RPMI7951 (cell line): ENCODE measurements at places on chromosomes 6 and 20.

- DNase-seq = peak; percentile 41
Observed at GRCh38 chr6:71190809-71191208, 97.8 kb upstream of the OGFRL1 start.

GRCh38 chr6:51382847-51383246 lies 564.2 kb downstream of the TFAP2B start:
- no peak for DNase-seq

GRCh38 chr6:121940728-121941127 lies 458.7 kb upstream of the HSF2 start:
- no peak for DNase-seq

DNA sequence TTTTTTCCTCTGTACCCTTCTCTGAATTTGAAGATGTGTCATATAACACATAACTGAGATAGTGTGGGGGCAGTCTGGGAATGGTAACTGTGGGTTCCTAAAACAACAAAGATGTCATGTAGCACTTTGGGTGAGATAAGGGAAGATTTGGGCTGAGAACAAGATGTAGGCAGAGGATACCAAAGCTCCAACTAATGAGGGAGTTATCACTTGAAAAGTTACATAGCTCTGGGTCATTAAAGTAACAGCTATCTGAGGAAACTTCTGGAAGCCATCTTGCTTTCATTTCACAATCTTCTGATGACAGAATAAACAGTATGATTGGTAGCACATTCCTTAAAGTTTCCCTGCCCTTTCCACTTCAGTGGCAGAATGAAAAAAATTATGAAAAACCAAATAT lies 255.4 kb downstream of the TBX18 start:
- DNase-seq = no peak

DNA sequence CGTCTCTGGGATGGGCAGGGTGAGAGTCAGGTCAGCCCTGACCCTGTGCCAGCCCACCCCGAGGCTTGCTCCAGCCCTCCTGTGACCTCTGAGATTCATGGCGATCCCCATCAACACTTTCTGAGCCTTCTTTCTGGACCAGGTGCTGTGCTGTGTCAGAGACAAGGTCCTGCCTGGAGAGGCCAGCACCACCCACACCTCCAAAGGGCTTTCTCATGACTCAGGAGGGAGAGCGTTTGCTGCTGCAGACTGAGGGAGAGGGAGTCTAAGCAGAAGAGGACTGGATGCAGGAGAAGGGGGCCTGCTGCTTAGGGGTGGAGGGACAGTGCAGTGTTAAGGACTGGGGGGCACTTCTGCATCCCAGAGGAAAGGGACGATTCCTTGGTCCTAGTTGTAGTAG lies 193.5 kb downstream of the LRFN2 start:
- no peak for DNase-seq

- DNase-seq = no peak
Observed at GRCh38 chr20:4119854-4120209, 104.5 kb upstream of the RNF24 start.

DNA sequence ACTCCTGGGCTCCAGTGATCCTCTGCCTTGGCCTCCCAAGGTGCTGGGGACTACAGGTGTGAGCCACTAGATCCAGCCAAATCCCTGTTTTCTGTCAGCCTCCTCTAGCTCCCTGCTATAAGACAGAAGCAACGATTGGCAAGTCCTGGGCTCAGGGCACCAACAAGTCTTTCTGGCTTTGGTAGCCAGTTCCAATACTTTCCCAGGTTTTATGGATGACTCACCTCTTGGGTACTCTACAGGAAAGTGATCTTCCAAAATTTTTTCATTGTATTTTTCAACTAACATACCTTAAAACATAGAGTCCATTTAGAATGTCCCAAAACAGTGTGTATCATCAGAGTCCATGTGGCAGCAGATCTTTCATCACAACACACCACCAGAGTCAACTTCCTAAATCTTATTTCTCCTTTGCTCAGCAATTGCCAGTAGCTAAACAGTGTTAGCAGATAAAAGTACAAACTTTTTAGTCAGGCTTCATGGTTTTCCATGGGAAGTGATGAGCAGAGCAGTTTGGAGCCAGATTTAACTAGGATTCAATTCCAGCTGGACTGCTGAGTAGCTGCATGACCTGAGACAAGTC lies 13.3 kb downstream of the GABBR1 start:
- no peak for DNase-seq

GRCh38 chr6:92427453-92427852 lies 991.9 kb downstream of the EPHA7 start:
- DNase-seq = no peak

GRCh38 chr6:88000713-88001112 lies 46.9 kb upstream of the SPACA1 start:
- DNase-seq = no peak

GRCh38 chr20:63898882-63899558 lies 4.1 kb downstream of the DNAJC5 start:
- no peak for DNase-seq
